Activated naive CD4-positive, alpha-beta T cell (primary cell): ENCODE measurements at places on chromosomes 1 and 21.
A peak's percentile ranks its signal among the peaks of the same experiment; 100 is the strongest.

GRCh38 chr1:5982868-5983267, 9.4 kb downstream of the NPHP4 start:
- no peak for DNase-seq

GRCh38 chr1:117661027-117661426, 55.2 kb downstream of the TENT5C start:
- DNase-seq: no peak

GRCh38 chr21:38531591-38531990, 33.3 kb upstream of the ERG start:
- no peak for DNase-seq

GRCh38 chr1:45526135-45526644, 4.5 kb upstream of the PRDX1 start:
- DNase-seq: no peak

- no peak for DNase-seq
These were observed 101.0 kb downstream of the NGF start for GRCh38 chr1:115237023-115237422.

GRCh38 chr1:89310976-89311375, 38.3 kb upstream of the GBP5 start:
- DNase-seq: no peak

- DNase-seq: no peak
These were observed 143.2 kb downstream of the KCTD3 start for GRCh38 chr1:215710036-215710898.

DNA sequence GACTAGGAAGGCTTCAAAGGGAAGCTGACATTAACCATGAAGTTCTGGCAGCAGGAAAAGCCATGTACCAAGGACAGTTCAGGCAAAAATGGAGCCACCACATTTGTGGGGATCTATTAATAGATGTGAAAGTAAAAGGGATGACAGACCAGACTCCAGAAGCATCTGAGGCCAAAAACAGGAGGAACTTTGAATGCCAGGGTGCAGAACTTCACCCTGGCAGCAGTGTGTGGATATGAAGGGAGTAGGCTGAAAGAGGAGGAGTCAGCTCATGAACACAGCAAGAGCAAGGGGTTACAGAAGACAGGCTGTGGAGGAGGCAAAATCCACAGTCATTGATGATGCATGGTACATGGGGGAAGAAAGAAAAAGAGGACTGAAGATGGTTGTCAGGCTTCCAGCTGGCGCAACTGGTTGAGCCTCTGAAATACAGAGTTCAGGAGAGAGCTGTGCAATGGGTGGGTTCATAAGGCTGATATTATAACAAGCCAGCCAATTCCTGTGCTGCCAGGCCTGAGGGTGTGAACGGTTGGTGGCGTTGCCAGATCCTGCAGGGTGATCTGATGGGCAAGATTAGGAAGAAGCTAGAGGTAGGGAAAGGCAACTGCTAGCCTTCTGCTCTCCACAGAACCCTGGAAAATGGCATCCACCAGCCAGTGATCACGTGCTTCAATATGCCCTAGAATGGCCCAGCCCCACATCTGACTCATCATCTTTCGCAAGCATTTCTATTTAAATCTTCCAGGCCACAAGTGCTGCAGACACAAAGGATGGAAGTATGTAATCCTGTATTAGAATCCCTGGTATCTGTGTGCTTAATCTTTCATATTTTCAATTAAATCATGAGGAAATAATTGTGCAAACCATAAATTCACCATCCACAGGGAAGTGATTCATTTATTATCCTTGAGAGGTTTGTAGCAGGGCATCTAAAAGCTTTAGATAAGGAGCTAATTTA, 81.9 kb downstream of the SLC25A24 start:
- no peak for DNase-seq

GRCh38 chr1:199719156-199719842, 308.2 kb upstream of the NR5A2 start:
- no peak for DNase-seq

GRCh38 chr1:198756470-198756869, 117.6 kb downstream of the PTPRC start:
- DNase-seq: no peak

DNA sequence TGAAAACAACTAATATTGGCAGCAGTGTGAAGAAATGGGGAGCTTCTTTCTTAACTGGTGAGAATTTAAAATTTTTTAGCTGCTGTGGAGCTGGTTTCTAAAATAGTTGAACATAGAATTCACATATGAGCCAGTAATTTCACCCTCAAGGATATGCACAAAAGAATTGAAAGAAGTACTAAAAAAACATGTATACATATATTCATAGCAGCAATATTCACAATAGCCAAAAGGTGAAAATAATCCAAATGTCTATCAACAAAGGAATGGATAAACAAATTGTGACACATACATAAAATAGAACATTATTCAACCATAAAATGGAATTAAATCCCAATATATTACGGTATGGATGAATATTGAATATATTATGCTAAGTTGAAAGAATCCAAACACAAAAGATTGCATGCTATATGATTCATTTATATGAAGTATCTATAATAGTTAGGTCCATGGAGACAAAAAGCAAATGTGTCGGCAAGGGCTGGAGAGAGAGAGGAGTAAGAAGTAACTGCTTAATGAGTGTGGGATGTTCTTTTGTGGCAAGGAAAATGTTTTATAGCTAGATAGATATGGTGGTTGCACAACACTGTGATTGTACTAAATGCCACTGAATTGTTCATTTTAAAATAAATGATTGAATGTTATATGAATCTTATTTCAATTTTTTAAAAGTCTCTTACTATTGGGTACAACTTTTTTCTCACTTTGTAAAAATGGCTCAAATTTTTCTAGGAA, 14.8 kb upstream of the COL11A1 start:
- DNase-seq: no peak

GRCh38 chr1:243568793-243569192, 281.2 kb downstream of the AKT3 start:
- no peak for DNase-seq

DNA sequence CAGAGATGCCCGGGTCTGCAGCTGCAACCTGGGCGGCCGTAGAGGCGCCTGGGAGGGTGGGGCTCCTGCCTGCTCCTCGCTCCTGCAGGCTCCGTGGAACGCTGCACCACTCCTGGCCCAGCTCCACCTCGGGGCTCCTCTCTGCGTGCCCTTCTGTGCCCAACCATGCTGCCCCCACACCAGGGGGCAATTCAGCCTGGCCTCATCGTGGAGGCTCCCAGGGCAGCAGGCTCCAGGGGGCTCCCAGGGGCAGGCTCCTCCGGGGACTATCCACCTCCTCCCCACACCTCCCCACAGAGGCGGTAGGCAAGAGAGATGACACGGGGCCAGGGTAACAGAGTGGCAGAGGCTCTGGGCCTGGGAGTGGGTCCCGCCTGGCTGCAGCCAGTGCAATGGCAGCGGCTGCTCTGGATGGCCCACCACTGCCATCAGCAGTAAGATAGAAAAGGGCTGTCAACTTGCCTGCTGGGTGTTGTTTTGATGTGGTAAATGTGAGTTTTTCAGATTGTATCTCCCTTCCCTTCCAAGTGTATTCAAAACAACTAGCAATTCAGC, 22.4 kb upstream of the LRRC8C start:
- DNase-seq: peak; percentile 39

DNA sequence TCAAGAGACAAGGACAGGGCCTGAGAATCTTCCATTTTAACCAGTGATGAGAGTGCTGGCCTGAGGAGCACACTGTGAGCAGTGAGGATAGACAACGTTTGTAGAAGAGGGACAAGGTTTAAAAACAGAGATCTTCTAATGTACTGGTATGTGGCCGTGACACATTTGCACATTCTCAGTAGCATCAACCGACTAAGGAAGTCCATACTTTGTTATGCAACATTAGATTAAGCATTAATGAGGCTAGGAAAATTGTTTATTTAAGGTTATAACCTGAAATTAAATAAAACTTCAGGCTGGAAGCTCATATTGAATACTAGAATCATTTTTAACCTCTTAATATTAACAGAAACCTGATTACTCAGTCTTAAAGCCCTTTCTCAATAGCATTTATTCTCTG, 99.0 kb downstream of the SLC45A1 start:
- DNase-seq: no peak

DNA sequence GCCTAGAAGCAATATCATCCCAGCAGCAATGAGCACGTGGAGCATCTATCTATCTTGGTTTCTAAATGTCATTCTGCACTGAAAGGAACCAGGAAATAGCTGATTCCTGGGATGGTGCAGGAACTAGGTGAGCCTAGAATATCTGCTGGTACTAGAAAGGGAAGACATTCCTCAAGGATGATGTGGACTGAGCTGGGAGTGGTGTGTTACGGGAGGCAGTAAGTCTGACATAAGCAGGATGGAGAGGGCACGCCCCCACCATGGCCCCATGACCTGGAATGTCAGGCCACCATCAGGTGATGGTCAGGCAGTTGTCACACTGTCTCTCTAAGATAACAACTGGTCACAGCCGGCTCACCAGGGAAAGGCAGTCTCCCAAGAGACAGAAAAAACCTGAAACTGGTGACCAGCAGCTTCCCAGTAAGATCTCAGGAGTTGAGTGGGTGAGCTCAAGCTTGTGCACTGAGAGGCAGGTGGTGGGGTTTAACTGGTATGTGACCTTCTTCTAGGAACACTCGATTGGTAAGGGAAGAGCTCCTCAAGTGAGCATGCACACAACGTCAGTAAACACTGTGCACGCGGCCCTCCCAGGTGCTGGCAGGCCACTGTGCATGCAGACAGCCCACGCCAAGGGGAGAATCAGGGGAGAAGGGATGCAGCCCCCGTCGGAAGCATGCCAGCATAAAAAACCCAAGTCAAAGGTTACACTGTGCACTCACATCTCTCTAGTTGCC, 148.7 kb downstream of the ADSS2 start:
- no peak for DNase-seq

DNA sequence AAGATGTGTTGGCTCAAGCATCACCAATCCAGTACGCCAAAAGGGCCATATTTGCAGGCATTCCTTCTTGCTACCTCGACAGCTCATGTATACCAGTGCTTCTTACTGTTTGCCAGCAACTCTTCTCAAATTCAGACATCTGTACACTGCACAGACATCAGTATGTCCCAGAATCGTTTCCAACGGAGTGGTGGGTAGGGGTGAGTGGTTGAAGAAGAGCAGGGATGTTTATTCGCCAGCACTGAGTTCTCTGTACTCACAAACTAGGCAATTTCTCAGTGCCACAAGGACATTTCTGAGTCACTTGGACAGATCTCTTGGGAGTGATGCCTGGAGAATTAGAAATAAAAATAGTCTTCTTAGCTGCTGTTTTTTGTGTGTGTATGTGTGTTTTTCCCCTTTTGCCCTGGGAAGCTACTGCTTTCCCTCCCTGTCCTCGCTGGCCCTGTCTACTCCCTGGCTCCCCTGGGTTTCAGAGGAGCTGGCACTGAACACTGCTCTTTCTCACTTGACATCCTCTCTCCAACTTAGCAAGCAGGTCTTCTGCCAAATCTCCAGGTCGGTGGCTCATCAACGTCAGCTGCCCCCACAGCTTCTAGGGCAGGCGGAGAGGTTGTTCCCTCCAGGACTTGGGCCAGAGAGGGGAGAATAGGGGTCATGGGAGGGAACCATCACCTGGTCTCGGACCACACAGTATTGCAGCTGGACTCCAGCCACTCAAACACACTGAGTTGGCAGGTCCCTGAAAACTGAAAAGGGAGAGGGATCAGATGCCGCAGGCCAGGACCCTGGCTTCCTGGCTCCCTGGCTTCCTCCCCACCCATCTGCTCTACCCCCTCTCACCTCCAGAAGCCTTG, 90.5 kb downstream of the NMNAT2 start:
- DNase-seq: no peak

DNA sequence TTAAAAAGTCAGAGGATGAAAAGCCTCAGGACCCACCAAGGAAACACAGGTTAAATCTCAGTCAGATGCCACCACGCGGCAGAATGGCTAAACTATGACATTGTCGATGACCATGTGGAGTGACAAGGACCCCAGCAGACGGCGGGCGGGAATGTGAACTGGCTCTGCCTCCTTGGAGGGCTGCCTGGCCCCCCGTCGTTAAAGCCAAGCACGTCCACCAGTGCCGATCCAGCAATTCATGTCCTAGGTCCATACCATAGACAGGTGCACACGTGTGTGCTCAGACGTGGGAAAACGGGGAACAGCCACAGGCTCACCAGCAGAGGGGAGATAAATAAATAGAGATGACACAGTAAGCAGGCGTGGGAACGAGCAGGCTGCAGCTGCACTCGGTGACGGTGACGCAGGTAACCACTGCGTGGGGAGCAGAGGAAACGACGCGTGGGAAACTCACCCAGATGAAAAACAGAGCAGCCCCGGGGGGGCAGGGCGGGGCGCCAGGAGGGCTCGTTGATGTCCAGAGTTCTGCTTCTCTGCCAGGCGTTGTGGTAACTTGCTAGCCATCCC, 28.3 kb upstream of the PCBP3 start:
- DNase-seq: peak; percentile 44

- no peak for DNase-seq
These were observed 15.6 kb upstream of the COL9A2 start for GRCh38 chr1:40332695-40333094.

DNA sequence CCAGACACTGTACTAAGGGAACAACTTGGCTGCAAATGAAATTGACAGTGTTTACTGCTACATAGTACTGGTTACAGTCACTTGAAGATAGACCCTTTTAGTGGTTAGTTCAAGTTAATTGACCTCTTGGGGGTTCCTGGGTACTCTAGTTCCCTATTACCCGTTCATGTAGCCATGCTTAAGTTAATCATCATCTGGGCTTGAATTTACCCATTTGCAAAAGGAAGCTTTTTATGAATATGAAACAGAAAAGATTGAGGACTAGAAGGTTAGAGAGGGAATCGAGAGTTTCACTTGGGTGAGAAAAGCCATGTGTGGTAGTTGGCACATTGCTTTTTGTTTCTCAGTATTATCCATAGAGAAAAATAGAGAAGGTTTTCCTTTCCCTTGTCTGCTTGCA, 2.7 kb downstream of the MIA3 start:
- no peak for DNase-seq

- DNase-seq: no peak
These were observed 175.3 kb upstream of the KIAA0040 start for GRCh38 chr1:175367896-175368295.

DNA sequence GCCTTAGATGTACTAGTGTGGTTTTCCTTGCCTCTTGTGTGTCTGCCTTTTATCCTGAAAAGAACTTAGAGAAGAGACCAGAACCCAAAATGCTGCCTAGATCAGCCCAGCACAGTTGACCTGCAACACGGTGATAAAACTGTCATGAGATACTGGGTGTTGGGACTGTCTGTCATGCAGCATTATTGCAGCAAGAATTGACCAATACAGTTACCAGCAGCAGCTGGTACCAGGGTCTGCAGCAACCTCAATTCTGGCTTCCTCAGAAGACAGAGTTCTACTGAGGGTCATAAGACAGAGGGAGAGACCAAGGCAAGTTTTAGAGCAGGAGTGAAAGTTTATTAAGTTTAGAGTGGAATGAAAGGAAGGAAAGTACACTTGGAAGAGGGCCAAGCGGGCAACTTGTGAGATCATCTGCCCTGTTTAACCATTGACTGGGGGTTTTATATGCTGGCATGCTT, 182.0 kb downstream of the DYRK1A start:
- no peak for DNase-seq

DNA sequence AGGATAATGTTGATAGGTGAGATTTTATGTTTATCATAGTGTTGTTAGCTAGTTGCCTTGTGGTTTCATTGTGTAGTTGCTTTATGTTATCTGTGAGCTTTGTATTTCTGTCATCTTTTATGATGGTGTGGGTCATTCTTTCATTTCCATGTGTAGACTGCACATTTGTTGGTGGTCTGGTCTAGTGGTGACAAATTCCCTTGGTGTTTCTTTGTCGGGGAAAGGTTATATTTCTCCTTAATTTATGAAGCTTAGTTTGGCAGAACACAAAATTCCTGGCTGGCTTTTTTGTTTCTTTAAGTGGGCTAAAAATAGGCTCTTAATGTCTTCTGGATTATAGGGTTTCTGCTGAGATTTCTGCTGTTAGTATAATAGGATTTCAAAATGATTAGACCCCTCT, 347.2 kb upstream of the ADAMTS5 start:
- DNase-seq: no peak

- DNase-seq: no peak
These were observed 106.4 kb downstream of the SIK1 start for GRCh38 chr21:43320526-43320925.
